ENCODE measurements at places on chromosomes 7 and 10. TPM values are rescaled to one million over a fixed set of nuclear protein-coding genes. Genes with fewer than 3 reads are reported as not detected.

DNA sequence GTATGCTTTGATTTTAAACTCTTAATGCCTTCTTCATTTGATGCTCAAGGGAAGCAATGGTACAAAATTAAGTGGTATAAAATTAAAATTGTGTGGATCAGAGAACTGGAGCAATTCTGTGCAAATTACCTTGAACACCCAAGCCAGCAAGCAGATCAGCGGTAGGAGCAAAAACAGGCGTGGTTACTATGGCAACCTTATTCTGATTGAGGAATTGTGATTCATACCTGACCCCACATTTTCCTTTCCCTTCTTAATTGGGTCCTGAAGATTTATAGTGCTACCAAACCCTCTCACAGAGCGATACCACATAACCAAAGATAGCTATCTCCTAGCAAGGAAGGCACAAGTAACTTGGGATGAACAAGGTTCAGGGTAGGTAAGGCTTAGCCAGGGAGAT lies 72.5 kb upstream of the FZD1 start:
- DNase-seq = no peak

GRCh38 chr10:98168147-98168546 lies 33.7 kb downstream of the R3HCC1L start:
- no peak for DNase-seq

GRCh38 chr10:44756216-44756615 lies 154.9 kb upstream of the TMEM72 start:
- DNase-seq = no peak

DNA sequence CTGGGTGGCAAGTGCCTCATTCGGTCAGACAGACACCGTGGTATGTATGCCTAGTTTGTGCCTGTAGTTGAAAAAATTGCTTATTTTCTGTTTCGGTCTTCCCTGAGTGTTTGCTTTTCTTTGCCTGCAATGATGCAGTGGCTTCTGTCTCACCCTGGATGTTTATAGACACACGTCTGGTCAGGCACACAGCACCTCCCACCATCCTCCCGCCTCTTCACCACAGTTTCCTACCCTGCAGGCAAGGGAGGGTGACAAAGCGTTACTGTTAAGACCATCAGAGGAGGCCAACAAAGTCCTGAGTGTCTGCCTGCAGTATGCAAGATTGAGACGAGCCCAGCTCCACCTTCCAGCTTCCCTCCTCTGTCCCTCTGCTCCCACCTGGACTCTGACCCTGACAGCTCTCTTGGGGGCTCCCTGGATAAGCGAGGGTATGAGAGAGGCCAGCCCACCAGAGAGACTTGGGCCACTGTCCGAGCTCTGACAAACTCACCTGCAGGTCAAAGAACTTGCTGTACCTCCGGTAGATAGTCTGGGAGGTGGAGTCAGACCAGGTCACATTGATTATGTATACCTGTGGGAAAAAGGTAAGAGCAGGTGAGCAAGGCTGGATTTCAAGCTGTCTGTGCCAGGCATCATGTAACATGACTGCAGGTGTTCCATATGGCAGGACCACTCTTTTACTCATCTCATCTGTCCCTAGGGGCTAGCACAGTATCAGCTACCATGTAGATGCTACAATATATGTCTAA lies 54.4 kb downstream of the SH3PXD2A start:
- peak; percentile 59 for DNase-seq

- no peak for DNase-seq
These were observed 12.3 kb downstream of the DDC start for GRCh38 chr7:50552921-50553320.

DNA sequence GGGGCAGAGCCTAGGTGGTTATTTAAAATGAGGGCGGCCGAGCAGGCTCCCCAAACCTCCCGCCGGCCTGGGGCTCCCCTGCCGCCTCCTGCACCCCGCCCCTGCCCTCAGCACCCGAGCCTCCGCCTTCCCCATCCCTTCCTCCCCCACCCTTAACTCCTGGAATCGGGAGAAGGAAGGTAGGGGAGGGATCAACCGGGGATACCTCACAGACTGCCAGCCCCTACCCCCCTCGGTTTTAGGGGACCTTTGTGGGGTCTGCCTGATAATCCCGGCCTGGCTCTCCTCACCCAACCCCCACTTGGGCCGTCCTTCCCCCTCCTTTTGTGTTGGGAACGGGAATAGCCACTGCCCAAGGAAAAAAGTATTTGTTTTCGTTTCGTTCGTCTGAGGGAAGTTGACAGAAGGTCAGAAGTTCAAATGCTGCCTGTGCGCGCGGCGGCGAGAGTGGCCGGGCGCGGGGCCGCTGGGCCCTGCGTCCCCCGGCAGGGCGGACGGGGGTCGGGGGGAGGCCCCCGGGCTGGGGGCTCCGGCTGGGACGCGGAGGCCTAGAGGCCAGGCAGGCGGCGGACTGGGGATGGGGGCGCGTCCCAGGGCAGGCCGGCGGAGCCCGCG lies 2.8 kb downstream of the SHH start:
- no peak for DNase-seq

The PRKAR2B gene
- 5.1 TPM for total RNA-seq

GRCh38 chr7:123665157-123665556 lies 9.5 kb downstream of the LMOD2 start:
- DNase-seq = no peak

DNA sequence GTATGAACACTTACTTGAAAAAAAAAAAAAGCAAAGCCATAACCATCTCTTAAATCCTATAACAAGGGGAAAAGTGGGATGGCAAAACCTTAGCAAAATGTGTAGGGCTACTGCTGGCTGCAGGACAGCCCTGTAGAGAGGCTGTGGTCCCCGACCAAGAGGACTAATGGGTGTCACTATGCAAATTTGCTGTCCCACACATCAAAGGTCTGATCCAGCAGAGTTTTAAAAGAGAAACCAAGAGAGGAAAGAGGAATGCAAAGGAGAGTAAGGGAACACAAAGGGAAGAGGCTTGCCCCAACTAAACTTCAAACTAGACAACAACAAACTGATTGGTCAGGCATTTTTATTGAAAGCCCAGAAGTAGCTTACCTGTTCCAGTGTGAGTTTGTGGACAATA lies 3.1 kb upstream of the ZNRF2 start:
- DNase-seq = no peak

The ZNF804B gene
- not detected for total RNA-seq

- DNase-seq = no peak
These were observed 7.6 kb downstream of the GPNMB start for GRCh38 chr7:23254051-23254681.

- DNase-seq = no peak
These were observed 60.0 kb upstream of the PRPS1L1 start for GRCh38 chr7:18087687-18088078.

The LIPJ gene
- total RNA-seq = not detected

DNA sequence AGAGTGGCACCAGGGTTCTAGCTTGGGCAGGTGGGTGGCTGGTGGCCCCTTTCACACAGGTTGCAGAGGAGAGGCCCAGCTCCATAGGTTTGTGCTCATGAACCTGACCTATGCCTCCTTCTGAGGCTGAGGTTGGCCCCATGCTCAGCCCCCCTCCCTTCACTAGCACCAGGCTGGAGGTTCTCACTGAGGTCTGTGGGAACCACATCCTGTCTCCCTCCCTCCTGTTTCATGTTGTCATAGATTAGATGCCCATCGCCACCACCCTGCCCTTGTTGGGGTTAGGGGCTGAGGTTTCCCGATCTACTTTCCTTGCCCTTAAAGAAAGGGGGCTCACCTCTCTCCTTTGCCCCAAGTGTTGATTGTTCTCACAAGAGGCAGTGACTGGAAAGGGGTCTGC lies 14.7 kb downstream of the NEUROG3 start:
- no peak for DNase-seq

The ZFAND2A gene
- 25.4 TPM for total RNA-seq

GRCh38 chr10:50416181-50416824 lies 165.0 kb upstream of the ASAH2 start:
- DNase-seq = no peak

The NANOS1 gene
- not detected for total RNA-seq

DNA sequence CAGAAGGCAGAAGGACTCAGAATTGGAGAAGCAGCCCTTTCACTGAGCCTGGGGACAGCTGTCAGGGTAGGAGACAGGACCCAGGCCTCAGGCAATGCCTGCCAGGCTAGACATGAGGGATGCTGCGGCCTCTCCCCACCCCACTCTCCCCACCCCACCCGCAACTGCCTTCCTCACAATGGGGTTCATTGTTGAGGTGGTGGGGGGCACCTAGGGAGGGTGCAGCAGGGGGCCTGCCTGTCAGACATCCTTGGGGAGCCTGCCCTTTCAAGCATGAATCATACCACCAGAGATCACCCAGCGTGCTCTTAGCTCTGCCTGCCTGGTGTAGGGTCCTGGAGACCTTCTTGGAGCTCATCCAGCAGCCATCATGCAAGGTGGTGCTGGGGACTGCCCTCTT lies at the start of gene C10orf62:
C10orf62 (plus strand) TSS at position 243 of the 400 bp plus-strand sequence. CDS start 177 bp downstream, outside the sequence.
- DNase-seq = no peak

The RADIL gene
- 1.1 TPM for total RNA-seq

- no peak for DNase-seq
These were observed 37.8 kb downstream of the CRHR2 start for GRCh38 chr7:30644286-30644955.

DNA sequence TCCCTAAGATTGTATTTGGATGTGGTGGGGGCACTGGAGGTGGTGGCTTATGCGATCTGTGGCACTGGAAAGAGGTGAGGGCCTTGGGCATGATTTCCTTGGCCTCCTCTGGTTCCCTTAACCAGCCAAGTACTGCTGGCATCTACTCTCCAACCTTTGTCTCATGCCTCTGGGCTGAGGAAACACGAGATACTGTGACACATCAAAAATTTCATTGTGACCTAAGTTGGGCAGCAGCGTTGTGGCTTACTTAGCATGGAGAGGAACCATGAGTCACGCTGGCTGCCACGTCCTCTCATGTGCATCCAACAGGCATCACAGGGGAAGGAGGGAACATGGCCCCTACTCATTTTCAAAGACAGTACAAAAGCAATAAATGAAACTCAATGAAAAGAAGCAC lies 29.7 kb upstream of the GSDME start:
- no peak for DNase-seq

DNA sequence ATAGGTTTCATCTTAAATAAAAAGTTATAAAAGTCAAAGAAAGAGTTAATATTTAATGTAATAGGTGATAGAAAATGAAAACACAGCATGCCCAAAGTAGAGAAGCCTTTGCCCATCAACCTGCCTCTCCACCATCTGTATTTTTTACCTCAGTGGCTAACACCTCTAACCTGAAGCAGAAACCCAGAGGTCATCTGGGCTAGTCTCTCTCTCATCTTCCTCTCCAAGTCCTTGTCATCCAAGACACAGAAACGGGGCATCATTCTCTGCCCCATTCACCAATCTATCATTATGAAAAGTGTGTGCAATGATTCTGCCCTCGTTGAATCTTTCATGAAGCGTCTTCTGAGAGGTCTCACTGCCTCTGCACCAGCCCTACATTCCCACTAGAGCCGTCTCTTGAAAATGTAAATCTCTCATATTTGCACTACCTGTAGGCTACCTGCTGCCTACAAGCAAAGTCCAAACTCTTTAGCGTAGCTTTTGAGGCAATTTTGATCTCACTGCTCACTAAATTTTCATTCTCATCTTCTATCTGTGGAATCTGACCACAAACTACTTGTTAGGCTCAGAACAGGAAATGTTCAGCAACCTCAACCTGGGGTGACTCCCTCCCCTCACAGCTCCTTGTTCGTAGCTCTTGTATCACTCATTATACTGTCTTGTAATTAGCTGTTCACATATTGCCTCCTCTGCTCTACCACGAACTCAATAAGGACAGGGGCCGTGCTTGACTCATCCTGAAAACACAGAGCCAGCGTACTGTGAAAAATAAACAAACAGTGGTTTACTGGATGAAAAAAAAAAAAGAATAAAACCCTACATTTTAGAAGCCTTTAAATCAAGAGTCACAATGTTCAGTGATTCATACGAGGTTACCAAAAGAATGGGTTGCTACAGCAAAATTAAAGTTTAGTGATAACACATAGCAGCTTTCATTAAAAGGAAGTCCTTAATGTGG lies 83.1 kb downstream of the CTNNA3 start:
- DNase-seq = no peak

DNA sequence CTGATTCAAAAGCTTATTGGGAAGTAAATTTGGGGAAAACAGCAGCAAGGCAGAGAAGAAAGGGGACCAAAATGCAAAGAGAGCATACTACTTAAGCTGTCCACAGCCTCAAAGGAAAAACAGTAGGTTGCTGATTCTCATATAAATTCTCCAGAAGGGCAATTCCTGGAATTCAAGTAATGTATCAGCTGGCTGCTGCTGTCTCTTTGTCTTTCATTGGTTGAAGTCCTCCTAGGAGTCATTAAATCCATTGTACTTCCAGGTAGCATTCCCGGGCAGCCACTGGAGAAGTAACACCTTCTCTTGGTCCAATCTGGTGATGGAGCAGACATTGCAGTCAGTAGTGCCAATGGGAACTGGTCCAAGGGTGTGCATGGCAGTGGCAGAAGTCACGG lies 22.7 kb downstream of the BET1 start:
- no peak for DNase-seq

GRCh38 chr10:46080886-46081285 lies 34.8 kb upstream of the MSMB start:
- DNase-seq = no peak

The FOXL3 gene
- not detected for total RNA-seq

GRCh38 chr7:70616211-70616610 lies 515.7 kb upstream of the GALNT17 start:
- no peak for DNase-seq

- DNase-seq = no peak
These were observed 9.9 kb downstream of the LBX1 start for GRCh38 chr10:101219139-101219945.

GRCh38 chr10:33293076-33293475 lies 41.4 kb downstream of the NRP1 start:
- DNase-seq = no peak

DNA sequence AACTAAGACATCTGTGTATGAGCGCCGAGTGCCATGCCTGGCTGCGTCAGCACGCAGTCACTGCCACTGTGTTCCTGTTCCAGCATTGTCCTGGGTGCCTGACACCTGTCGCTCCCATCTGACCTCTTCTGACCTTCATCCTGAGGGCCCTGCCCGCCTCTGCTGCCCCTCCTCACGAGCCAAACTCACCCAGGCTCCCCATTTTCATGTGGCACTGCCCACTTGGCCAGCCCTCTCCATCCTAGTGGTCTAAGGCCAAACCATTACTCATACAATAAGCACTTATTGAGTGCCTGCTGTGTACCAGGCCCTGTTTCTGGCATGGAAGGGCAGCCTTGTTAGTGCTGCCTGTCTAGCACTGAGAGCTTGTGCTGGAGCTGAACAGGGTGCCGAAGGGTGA lies 77.2 kb upstream of the PCBD1 start:
- DNase-seq = no peak

The OPALIN gene
- total RNA-seq = not detected

- DNase-seq = no peak
These were observed 66.9 kb upstream of the FHIP2A start for GRCh38 chr10:114754445-114755320.

- peak; percentile 44 for DNase-seq
These were observed 250.9 kb upstream of the DKK1 start for GRCh38 chr10:52063159-52063558.

The MAGI2 gene
- total RNA-seq = 3.2 TPM

DNA sequence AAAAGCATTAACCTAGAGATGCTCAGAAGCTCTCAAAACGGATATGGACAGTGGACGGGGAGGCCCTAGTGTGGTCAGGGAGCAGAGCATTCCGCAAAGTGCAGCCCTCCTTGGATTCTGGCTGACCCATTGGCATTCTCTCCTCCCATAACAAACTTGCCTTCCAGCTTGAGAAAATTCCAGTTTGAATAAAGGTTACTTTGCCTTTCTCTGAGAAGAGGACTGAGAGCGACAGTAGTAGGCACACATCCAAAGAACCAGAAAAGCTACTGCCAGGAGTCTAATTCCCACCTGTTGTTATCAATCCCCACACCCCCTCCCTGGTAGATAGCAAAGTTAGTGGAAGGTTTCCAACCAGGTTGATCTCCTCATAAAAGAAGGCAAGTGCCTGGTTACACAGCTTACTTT lies 84.7 kb upstream of the TRIL start:
- DNase-seq = no peak

GRCh38 chr7:117796889-117797288 lies 76.4 kb downstream of the CTTNBP2 start:
- DNase-seq = no peak
